ENCODE measurements at places on chromosomes 5 and 9.

- no peak for DNase-seq
These were observed 66.4 kb upstream of the POU5F2 start for GRCh38 chr5:93807846-93808245.

DNA sequence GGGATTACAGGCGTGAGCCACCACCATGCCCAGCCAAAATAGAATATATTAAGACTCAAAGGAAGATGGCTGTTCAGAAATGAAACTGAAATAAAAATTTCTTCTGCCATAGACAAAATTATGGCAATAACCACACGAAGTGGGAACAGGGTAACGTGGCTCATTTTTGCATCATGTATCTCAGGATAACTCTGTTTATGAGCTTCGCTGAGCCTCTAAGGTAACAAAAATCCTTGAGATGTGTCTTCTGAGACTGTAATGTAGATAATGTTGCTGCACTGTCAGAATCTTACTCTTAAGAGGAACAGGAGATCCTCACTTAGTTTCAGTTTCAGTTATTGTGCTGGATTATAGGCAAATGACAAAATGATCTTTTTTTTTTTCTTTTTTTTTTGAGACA lies 153.8 kb downstream of the GOLPH3 start:
- no peak for DNase-seq

- DNase-seq = no peak
These were observed 96.7 kb downstream of the SUSD1 start for GRCh38 chr9:112078432-112078831.

- DNase-seq = no peak
These were observed 339.7 kb downstream of the TMEM232 start for GRCh38 chr5:110386782-110387181.

DNA sequence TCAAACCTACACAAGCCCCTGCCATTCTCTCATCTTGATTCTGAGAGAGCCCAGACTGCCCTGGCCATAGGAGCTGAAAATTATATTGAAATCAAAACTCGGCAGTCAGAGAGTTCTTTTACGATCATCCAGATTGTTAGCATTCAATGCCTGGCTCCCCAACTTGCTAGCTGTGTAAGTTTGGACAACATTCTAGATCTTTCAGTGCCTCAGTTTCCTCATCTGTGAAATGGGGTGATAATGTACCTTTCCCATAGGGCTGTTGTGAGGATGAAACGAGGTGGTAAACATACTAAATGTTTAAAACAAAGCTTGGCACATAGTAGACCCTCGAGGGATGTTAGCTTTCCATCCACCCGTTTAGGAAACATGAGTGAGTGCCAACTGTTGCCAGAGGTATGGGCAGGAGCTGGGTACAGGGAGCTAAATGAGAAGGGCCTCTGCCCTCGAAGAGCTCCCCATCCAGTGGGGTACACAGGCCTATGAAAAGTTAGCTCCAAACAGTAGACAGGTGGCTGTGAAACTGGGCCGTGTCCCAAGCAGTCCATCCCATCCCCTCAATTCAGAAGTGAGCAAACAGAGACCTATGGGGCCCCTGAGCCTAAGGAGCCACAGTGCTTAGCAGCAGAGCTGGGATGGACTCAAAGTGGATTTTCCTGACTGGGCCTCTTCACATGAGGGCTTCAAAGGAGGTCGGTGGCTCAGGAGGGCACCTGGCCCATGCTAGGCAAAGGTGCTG lies 17.3 kb upstream of the IGFBPL1 start:
- no peak for DNase-seq

DNA sequence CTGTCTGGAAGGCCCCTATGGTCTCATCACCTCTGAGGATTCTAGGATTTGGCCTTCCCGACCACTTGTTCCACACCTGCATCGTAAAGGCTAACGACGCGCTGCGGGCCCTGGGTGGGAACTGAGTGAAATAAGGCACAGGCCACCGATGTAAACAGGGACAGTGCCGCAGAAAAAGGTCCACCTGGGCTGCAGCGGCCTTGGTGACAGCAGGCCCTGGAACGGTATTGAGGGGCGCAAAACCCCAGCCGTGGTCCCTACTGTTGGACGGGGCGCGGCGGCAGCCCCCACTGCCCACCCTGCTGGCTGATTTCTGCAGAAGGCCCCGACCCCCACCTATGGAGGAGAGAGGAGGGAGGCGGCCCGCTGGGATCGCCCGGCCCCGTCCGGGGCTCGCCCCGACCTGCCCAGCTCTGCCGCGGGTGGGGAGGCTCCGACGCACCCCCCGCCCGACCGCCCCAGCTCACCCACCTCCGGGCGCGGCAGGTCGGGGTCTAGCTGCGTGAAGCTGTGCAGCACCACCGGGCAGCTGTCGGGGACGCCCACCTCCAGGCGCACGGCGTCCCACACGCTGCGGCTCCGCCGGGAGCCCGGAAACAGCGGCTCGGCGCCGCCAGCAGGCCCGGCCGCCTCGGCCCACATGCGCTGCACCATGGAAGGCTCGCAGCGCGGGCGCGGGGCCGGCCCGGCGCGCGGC lies 391 bp downstream of the RALGDS start:
- no peak for DNase-seq

GRCh38 chr9:93468763-93469456 lies 15.5 kb upstream of the FAM120AOS start:
- DNase-seq = no peak

- DNase-seq = no peak
These were observed 272.6 kb downstream of the FANCC start for GRCh38 chr9:95044731-95045508.

DNA sequence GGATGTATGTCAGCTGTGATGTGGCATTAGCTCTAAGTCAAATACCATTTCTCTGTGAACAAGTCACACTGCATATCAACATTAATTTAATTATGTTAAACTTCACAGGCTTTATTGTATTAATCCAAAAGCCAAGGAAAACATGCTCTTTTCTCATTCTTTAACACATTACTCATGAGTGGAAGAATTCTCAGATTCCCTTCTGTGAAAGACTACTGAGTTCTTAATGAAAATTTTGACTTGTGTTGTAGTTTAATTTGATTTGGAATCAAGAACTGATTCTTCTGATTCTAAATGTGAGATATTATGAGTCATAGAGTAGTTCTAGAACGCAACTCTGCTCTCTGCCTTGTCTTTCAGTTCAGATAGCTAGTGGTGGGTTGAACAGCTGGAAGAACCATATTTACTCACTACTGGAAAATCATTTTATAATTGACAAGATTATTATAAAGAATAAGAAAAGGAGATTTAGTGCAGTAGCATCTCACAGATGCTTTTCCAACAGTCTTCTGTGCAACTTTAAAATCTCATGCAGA lies 90.6 kb downstream of the VCAN start:
- no peak for DNase-seq

DNA sequence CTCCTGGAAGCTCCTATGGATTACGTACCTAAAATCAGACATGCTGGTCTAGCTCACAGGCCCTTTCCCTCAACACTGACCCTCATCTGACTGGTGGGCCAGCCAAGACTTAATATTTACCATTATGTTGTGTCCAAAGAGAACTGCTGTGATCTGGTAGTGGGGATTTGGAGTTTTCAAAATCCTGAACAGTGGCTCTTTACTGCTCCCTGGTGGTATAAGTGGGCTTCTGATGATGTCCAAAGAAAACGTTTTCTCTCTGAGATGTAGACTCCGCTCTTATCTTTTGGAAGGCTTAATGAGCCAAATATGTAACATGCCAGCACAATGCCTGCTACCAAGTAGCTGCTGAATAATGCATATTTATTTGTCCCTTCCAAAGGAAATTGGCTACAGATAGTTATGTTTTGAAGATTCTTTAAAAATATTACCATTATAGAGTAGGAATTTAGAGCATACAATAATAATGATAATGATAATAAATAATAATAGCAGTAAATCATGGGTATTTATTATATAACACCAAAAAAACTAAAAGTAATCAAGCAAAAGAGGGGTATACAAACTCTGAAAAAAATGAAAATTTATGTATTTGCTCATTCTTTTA lies 406.6 kb upstream of the TNC start:
- DNase-seq = peak; percentile 61

DNA sequence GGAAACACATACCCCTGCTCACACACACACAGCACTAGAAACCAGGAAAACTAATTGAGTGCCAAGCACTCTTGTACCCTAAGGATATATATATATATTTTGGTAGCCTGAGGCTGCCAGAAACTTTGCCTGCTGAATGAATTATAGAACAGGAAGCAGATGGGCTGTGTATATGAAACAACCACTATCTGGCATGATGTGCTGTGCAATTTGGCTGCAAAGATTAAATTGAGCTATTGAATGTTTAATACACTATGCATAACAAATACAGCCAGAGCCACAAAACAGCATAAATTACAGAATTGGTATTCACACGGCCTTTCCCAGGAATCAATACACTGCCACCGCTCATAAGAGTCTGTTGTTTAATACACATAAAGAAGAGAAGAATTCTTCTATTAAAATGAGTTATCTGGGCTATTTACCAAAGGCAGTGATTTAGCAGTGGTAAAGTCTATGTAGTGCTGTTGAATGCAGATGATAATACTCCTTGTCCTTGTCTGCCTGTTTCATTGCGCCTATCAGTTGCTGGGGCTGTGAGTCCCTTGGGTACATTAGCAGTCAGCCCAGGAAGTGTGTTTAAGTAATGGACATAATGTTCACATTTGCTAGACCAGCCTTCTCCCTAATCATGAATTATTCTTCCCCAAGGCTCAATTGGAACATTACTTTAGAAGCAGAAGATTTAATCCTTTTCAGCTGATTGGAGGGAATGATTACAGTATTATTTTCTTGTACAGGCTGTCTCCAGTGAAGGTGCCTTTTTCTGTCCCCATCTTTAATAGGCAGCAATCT lies 294.3 kb downstream of the TLE1 start:
- no peak for DNase-seq

DNA sequence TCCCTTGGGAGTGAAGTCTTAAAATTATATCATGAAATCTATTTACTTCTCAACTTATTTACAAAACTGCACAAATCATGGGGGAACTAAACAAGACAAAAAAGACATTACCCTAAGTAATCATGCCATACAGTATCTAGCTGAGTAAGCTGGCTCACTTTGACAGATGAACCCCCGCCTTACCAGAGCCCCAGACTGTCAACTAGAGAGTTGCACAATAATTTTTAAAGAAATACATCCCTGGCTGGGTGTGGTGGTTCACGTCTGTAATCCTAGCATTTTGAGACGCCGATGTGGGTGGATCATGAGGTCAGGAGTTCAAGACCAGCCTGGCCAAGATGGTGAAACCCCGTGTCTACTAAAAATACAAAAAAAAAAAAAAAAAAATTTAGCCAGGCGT lies 62.3 kb downstream of the LPAR1 start:
- DNase-seq = no peak

DNA sequence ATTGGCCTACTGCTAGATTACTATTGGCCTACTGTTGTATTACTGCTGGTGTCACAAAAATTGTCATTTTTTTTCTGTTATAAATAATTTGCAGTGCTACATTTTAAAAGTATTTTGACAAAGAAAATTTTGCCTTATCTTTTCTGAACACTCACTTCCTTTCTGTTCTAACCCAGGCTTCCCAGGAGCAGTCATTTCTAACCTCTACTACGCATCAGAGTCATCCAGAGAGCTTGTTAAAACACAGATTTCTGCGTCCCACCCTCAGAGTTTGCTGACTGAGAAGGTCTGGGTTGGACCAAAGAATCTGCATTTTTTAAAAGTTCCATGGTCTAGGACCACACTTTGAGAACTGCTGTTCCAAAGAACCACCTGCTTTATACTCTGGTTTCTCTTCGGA lies 306.1 kb downstream of the GLIS3 start:
- DNase-seq = no peak

- no peak for DNase-seq
These were observed 19.0 kb downstream of the CTXN3 start for GRCh38 chr5:127667926-127668325.

Measured in SHP77 treated with DMSO at 0.1 percent for 48 hours (cell line).